Left lung (tissue), 14 donors: ENCODE measurements at places on chromosomes 12 and 14. TPM values are rescaled to one million over a fixed set of nuclear protein-coding genes. Genes with fewer than 3 reads are reported as not detected.

PITPNM2 gene
- total RNA-seq = 30.8 TPM

GLIPR1L2 gene
- 1.2 TPM for total RNA-seq

ANO4 gene
- not detected for total RNA-seq

C3AR1 gene
- total RNA-seq = 19.4 TPM

PARPBP gene
- total RNA-seq = 4.7 TPM

DNA sequence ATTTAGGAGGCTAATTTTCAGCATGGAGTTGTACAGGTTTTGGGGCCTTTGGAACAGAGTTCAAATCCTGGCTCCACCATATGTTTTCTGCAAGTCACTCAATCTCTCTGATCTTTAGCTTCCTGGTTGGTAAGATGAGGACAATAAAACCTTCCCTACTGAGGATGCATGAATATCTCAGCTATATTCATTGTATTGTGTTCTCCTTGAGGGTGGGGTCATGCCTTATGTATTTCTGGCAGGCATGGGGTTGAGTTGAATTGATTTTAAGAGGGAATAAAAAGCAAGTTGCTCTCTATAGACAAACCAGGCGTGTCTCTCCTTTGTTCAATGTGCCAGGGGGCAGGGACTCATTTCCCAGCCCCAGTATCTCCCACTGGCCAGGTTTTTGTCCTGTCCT is 173.1 kb downstream of the C12orf75 start:
- H3K27ac ChIP-seq = no peak overlapping the region
- H3K27me3 ChIP-seq = no peaks in the 10 kb centered on the region
- H3K36me3 ChIP-seq = no peaks in the 10 kb centered on the region

DNA sequence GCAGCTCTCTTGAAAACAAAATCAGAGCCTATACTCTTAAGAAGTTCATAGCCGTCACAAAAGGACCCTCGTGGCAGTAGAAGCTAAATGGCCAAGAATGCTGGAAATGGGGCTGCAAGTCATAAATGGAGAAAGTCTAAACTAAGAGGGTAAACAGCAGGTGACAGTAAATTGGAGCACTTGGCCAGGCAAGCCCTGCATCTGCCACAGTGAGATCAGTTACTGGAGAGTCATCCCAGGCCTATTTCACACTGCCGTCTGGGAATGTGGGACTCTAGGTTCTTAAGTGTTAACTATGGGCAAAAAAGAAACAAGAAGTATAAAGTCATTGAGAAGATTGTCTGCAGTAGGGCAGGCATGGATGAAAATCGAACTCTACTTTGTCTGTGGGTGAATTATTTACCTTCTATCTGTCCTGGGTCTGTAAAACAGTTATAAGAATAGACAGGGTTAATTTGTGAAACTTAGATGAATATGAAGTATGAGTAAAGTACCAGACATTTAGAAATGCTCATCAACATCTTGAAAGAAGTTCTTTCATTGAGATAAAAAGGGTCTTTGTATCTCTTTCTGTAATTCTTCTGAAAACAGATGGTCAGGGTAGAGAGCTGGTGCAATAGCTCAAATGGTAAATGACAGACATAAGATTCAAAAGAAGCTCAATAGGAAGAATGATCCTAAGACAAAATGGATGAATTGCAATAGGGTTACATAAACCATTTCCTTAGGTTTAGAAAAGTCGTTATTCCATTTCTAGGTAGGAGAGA is 792.5 kb downstream of the DIO2 start:
- no peak overlapping the region for H3K27ac ChIP-seq
- no peaks in the 10 kb centered on the region for H3K4me1 ChIP-seq
- DNase-seq = no peak
- H3K27me3 ChIP-seq = no peaks in the 10 kb centered on the region

DNA sequence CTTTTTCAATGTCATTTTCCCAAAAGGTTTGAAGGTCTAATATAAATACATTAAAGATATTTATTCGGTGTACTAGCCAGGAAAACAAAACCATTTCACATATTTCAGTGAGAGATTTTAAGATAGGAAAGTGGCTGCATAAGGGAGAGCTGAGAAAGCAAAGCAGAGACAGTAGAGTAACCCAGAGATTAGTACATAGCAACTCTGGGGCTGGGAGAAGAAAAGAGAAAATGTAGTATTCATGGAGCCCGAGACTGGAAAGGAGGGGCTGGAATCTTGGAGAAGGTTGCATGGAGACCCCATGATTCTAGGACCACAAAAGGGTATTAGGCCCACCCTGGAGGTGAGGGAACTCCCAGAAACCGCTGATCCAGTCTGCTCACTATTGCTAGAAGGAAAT is 236.9 kb downstream of the PAWR start:
- H3K27ac ChIP-seq = no peak overlapping the region
- H3K27me3 ChIP-seq = no peaks in the 10 kb centered on the region
- DNase-seq = no peak
- no peaks in the 10 kb centered on the region for H3K4me1 ChIP-seq
- H3K36me3 ChIP-seq = no peaks in the 10 kb centered on the region

GRCh38 chr12:18556161-18556560 is 181.7 kb downstream of the PLCZ1 start:
- DNase-seq = no peak
- no peaks in the 10 kb centered on the region for H3K36me3 ChIP-seq
- H3K27me3 ChIP-seq = no peaks in the 10 kb centered on the region
- H3K27ac ChIP-seq = no peak overlapping the region
- no peak overlapping the region for H3K4me3 ChIP-seq

GRCh38 chr12:22729957-22730443 is 105.0 kb downstream of the ETNK1 start:
- no peaks in the 10 kb centered on the region for H3K27me3 ChIP-seq
- no peak overlapping the region for H3K27ac ChIP-seq
- peaks cover 5% of the 10 kb centered on the region for H3K4me1 ChIP-seq

DNA sequence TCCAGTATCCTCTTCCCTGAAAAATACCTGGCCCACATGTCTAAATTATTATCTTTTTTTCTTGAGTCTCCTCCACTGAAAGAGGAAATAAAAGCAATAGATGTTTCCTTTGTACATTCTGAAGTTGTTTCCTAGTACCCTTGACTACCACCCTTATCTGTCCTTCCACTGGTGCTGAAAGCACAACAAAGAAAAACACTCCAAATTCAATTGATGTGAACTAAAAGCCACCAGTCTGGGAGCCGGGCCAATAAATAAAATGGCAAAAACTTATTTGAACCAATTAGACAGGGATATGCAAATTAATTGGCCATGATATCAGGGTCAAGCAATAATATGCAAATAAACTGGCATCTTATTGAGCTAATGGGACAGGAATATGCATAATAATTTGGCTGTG is 330.5 kb downstream of the PAWR start:
- no peaks in the 10 kb centered on the region for H3K36me3 ChIP-seq
- H3K4me3 ChIP-seq = no peak overlapping the region
- no peak for DNase-seq
- H3K27me3 ChIP-seq = no peaks in the 10 kb centered on the region
- H3K27ac ChIP-seq = no peak overlapping the region

- H3K4me3 ChIP-seq = no peak overlapping the region
- no peak overlapping the region for H3K27ac ChIP-seq
- H3K36me3 ChIP-seq = no peaks in the 10 kb centered on the region
- DNase-seq = no peak
- no peaks in the 10 kb centered on the region for H3K27me3 ChIP-seq
- no peaks in the 10 kb centered on the region for H3K4me1 ChIP-seq
Observed at GRCh38 chr12:18888047-18888446, 150.1 kb downstream of the CAPZA3 start.

DNA sequence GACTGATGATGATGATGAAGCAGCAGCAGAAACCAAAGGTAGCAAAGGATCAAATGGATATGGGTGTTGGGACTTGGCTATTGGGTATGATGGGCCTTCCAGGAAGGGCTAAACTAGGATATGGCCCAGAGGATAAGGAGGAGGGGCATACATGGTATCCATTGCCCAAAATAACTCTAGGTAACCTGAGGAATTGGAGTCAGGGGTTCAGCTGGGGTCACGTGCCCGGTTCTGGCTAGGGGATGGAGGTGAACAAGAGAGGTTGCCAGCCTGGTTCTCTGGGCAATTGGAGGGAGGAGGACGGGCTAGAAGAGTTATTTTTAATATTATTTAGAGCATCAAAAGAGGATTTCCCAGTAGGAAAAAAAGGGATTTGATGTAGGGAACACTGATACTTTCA is 2.7 kb upstream of the ANKRD52 start:
- peaks cover 28% of the 10 kb centered on the region for H3K4me1 ChIP-seq
- no peaks in the 10 kb centered on the region for H3K27me3 ChIP-seq
- DNase-seq = no peak
- no peaks in the 10 kb centered on the region for H3K36me3 ChIP-seq
- H3K27ac ChIP-seq = no peak overlapping the region
- no peak overlapping the region for H3K4me3 ChIP-seq

- no peaks in the 10 kb centered on the region for H3K36me3 ChIP-seq
- no peak overlapping the region for H3K27ac ChIP-seq
- DNase-seq = no peak
- H3K4me1 ChIP-seq = no peaks in the 10 kb centered on the region
- H3K27me3 ChIP-seq = no peaks in the 10 kb centered on the region
Observed at GRCh38 chr12:23303220-23303619, 646.2 kb downstream of the SOX5 start.

DNA sequence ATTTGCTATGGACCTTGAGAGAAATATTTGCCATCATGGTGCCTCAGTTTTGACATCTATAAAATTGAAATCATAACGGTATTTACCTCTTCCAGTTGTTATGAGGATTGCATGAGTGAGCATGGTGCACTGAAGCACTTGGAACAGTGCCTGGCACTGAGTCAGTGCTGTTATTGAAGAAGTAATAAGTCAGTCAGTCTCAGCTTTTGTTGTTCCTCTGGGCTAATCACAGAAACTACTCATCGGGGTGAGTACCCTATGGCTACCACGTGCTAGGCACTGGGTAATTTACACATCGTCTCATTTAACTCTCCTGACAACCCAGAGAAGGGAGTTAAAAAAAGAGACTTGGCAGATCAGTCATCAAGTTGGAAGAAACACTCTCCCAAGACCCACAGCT is 159.5 kb upstream of the NRXN3 start:
- no peaks in the 10 kb centered on the region for H3K4me1 ChIP-seq
- H3K36me3 ChIP-seq = no peaks in the 10 kb centered on the region
- no peak for DNase-seq
- H3K27me3 ChIP-seq = no peaks in the 10 kb centered on the region
- H3K4me3 ChIP-seq = no peak overlapping the region
- H3K27ac ChIP-seq = no peak overlapping the region
